Germinal center (tissue), 1 donor: ENCODE measurements at places on chromosomes 16 and 17.

DNA sequence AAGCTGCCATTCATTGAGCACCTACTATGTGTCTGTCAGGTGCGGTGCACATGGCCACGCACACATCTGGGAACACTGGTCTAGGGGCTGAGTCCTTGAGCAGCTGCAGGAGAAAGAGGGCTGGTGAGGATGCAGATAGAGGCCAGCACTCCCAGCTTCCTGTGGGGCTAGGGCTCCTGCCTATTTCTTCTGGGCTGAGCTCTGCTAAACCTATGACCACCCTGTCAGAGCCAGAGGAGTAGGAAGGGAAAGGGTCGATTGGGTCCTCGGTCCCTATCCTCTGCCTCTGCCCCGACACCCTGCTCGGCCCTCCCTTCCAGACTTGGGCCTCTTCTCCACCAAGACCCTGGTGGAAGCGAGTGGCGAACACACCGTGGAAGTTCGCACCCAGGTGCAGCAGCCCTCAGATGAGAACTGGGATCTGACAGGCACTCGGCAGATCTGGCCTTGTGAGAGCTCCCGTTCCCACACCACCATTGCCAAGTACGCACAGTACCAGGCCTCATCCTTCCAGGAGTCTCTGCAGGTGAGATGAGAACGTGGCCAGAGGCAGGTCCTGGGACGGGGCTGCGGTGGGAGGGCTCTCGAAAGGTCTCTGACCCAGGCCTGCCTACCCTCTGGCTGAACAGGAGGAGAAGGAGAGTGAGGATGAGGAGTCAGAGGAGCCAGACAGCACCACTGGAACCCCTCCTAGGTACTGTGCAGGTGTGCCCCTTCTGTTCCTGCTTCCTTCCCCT is 4.0 kb upstream of the TMEM88 start:
- DNase-seq: no peak

- no peak for DNase-seq
Observed at GRCh38 chr16:84559311-84559932, 55.0 kb upstream of the MEAK7 start.

DNA sequence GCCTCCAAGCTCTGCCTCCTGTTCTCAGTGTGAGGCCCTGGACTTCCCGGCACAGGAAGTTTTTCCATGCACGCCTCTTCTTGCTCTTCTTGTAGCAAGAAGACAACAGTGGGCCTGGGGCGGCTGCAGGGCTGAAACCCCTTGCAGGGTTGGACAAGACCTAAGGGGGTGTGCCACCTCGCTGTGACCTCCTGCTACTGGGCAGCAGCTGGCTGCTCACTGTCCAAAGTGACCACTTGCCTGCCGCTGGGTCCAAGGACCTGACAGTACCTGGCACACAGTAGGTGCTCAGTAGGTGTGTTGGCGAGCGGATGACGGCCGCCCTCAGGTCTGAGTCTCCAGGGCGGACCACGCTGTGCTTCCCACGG is 331.6 kb downstream of the C16orf95 start:
- no peak for DNase-seq

DNA sequence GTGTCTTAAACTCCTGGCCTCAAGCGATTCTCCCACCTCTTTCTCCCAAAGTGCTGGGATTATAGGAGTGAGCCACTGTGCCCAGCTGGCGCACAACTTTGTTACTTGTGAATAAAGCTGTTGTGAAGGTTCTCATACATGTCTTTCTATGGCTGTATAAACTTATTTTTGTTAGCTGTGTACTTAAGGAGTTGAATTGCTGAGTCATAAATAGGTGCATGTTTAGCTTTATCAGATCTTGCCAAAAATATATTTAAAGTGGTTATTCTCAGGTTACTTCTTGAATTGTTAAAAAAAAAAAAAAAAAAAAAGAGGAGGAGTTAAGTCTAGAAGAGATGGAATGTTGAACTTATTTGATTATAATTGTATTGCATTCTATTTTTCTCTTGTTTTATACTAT is 47.6 kb upstream of the IRX3 start:
- no peak for DNase-seq

- no peak for DNase-seq
Observed at GRCh38 chr16:89045181-89045815, 48.4 kb upstream of the ACSF3 start.

DNA sequence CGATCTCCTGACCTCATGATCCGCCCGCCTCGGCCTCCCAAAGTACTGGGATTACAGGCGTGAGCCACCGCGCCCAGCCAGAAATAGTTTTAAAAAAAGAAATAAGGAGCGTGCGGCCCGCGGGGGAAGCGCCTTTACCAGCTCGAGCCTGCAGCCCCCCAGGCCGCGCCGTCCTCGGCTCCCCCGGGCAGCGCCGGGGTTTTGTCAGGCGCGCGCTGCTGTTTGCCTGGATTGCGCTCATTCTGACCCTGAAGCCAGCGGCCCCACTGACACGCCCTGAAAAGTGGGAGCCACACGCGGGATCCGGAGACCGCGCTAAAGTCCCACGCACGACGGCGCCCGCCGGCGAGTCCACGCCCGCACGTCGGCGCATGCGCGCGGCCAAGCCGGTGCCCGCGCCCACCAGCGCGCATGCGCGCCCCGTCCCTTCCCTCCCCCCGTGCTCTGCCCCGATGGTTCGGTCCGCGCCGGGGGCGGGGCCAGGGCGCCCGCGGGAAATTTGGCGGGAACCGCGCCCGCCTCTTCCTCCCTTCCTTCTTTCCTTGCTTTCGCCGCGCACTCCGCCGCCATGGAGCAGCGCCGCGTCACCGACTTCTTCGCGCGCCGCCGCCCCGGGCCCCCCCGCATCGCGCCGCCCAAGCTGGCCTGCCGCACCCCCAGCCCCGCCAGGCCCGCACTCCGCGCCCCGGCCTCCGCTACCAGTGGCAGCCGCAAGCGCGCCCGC is at the start of gene CDT1:
Gene CDT1, plus strand, starts transcription at position 526 of the 724 bp plus-strand sequence. Its CDS starts 43 bp downstream, at position 569.
- peak; percentile 99 for DNase-seq

- DNase-seq: no peak
Observed at GRCh38 chr16:72174726-72175125, 2.8 kb upstream of the PMFBP1 start.

- DNase-seq: no peak
Observed at GRCh38 chr16:53809088-53809932, 105.4 kb downstream of the FTO start.

- DNase-seq: no peak
Observed at GRCh38 chr17:76674600-76674999, 31.0 kb upstream of the ST6GALNAC1 start.

GRCh38 chr16:70304892-70305448 is 6.0 kb downstream of the DDX19B start:
- no peak for DNase-seq

GRCh38 chr16:50712560-50712898 is 19.1 kb downstream of the NOD2 start:
- DNase-seq: no peak

DNA sequence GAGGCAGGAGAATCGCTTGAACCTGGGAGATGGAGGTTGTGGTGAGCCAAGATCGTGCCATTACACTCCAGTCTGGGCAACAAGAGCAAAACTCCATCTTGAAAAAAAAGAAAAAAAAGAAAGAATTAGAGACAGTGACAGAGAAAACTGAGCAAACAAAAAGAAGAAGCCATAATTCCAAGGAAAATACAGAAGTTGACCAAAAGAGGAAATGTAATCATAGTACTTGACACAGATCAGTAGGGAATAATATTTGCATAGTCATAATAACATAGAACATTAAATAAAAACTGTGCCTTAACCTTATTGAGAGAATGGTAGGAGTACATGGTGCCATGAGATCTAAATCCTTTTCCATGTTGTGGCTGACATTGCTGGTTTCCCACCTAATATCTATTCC is 14.7 kb upstream of the USP31 start:
- DNase-seq: no peak

DNA sequence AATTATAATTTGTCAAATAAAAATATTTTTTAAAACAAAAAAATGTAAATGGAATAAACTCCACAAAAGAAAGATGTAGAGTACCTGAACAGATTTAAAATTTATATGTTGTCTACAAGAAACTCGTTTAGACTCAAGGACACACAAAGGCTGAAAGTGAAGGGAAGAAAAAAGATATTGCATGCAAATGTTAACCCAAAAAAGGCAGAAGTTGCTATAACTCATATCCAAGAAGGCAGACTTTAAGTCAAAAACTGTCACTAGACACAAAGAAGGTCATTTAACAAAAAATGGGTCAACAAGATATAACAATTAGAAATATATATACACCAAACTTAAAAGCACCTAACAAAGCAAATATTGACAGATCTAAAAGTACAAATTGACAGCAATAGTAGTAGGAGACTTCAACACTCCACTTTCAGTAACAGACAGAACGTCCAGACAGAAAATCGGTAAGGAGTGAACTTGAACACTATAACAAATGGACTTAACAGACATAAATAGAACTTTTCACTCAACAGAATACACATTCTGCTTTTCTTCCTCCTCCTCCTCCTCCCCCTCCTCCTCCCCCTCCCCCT is 40.8 kb upstream of the MYLK3 start:
- no peak for DNase-seq

DNA sequence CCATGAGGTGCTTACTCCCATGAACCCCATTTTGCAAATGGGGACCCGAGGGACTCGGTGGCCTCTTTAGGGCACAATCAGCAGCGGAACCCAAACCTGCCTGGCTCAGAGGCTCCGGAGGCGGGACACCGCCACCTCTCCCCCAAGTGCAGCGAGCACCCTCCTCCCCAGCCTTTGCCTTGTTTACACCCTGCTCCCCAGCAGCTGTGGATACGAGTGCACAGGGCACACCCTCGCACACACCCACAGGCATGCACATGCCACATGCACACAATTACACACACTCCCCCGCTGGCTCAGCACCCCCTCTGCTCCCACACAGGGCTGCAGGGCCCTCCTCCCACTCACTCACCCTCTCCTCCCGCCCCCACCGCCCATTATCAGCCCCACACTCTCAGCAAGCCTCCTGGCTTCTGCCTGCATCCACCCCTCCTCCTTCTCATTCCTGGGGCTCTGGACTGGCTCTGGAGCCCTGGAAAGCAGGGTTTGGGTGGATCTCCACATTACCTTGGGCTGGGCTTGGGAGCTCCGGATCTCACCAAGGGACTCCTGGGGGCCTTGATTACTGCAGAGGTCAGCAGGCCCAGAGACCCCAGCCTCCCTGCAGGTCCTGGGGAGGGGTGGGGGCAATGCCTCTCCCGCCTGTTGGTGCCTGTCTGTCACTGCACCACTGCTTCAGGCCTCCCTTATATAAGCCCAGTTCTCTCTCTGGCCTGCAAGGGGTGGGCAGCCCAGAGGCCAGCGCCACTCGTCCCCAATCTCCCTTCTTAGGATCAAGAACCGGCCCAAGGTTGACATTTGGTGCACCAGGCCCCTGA is 6.4 kb downstream of the PDK2 start:
- no peak for DNase-seq

- DNase-seq: no peak
Observed at GRCh38 chr17:75774991-75775668, 9.5 kb upstream of the UNK start.

DNA sequence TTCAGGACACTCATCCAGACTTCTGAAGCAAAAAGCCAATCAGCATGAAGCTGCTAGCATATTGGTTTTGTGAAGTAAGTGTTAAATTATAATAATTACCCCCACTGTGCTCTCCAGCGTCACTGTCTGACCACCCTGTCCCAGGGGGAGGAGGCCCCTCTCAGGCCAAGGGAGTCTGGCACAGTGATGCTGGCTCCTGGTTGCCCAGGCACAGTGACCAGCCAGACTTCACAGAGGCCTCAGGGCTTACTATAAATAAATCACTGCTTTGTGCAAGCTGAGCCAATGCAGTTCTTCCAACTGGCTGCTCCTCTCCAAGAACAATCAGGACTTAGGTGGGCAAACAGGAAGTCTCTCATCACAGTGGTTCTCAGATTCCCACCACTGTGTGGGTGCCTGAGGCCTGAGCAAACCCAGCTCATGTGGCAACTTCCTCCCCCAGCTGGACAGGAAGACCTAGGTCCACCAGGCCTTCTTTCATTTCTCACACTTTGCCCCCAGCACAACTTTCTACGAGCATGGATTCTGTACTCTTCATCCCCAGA is 1.7 kb upstream of the DBNDD1 start:
- no peak for DNase-seq

GRCh38 chr17:1183171-1183873 is 3.5 kb upstream of the ABR start:
- peak; percentile 44 for DNase-seq

- DNase-seq: peak; percentile 67
Observed at GRCh38 chr16:11329071-11329491, 16.2 kb upstream of the RMI2 start.

DNA sequence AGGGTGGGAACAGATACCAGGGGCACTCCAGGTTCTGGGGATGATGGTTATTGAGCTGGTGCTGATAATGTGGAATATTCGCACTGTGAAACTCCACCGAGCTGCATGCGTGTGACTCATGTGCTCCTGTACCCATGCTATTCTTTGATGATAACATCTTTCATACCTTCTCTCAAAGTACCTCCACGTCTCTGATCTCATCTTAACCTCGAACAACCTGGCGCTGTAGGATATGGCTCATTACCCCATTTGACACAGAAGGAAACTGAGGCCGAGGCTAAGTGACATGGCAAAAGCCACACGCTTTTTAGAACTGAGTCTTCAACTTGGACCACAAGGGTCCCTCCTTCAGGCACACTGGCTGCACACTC is 30.2 kb upstream of the MRPS23 start:
- DNase-seq: no peak

- DNase-seq: no peak
Observed at GRCh38 chr17:76270770-76271668, 5.9 kb downstream of the UBALD2 start.

- no peak for DNase-seq
Observed at GRCh38 chr17:207775-208174, 26.3 kb upstream of the DOC2B start.

- DNase-seq: peak; percentile 37
Observed at GRCh38 chr16:66274335-66275110, 92.0 kb upstream of the CDH5 start.

DNA sequence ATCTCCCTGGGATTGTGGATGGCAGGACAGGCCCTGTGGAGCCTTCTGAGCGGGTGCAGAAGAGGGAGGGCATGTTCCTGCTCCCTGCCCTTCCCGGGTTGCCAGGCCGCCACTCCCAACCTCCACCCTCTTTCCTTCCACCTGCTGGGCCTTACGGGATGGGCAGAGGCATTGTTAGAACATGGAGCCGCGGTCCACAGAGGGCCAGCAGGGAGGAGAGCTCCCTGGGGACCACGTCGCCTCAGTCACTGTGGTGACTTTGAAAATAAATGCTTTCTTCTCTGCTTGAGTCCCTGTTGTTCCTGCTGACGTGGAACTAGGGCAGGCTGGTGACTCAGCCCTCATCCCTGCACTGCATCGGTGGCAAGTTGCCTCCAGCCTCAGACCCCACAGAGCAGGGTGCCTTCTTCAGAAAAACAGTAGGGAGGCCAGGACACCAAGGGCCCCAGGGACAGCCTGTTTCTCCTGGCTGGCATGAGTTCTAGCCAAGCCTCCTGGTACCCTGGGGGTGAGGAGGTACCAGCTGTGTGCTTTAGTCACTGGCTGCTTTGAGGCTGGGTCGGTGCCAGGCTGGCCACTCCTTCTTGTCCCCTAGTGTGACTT is 224.9 kb downstream of the SEC14L1 start:
- no peak for DNase-seq
